ENCODE measurements at places on chromosomes 2 and 18. TPM values are rescaled to one million over a fixed set of nuclear protein-coding genes. Genes with fewer than 3 reads are reported as not detected.

LAMA3 gene
- 25.9 TPM for total RNA-seq

CDH2 gene
- total RNA-seq, result 225 TPM

GPR45 gene
- not detected for total RNA-seq

SCN7A gene
- total RNA-seq, result 19.0 TPM

UCN gene
- total RNA-seq, result 4.7 TPM

KLHL29 gene
- total RNA-seq, result 31.6 TPM

ARHGAP15 gene
- 20.8 TPM for total RNA-seq

DPYSL5 gene
- 40.3 TPM for total RNA-seq

TAF4B gene
- 7.8 TPM for total RNA-seq

ACKR3 gene
- 26.8 TPM for total RNA-seq

TLX2 gene
- total RNA-seq, result 0.93 TPM

UGT1A3 gene
- total RNA-seq, result not detected

ABCG5 gene
- 0.27 TPM for total RNA-seq

ALPG gene
- total RNA-seq, result not detected

OR6B2 gene
- not detected for total RNA-seq

STAT4 gene
- total RNA-seq, result 5.8 TPM

FAHD2B gene
- total RNA-seq, result 14.0 TPM

IL36B gene
- total RNA-seq, result not detected

PID1 gene
- 31.1 TPM for total RNA-seq

ASXL3 gene
- total RNA-seq, result 30.6 TPM

MAPRE3 gene
- 21.6 TPM for total RNA-seq

RUFY4 gene
- total RNA-seq, result not detected

FBXO11 gene
- total RNA-seq, result 149 TPM

EPB41L3 gene
- total RNA-seq, result 103 TPM

CCDC150 gene
- 5.6 TPM for total RNA-seq

TSHZ1 gene
- 17.5 TPM for total RNA-seq

CRACDL gene
- total RNA-seq, result 4.6 TPM
